ENCODE measurements at places on chromosomes 12 and 14.

DNA sequence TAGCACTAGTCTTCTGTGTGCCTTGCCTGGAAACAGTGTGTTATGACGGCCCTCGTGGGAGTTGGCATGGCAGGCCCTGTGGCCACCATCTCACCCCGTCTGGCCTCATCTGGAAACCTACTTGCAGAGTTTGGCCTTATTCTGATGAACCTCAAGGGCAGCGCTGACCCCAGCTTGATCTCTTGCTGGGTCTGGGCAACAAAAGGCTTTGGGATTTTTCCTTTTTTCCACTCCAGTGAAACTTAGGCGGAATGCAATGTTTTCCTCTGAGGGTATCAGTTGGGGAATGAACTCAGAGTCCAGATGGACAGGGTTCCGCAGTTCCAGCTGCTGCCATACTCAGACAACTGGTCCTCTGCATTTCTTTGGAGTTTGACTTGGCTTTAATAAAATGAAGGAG is 15.9 kb downstream of the CACNA1C start:
- no peak for DNase-seq

DNA sequence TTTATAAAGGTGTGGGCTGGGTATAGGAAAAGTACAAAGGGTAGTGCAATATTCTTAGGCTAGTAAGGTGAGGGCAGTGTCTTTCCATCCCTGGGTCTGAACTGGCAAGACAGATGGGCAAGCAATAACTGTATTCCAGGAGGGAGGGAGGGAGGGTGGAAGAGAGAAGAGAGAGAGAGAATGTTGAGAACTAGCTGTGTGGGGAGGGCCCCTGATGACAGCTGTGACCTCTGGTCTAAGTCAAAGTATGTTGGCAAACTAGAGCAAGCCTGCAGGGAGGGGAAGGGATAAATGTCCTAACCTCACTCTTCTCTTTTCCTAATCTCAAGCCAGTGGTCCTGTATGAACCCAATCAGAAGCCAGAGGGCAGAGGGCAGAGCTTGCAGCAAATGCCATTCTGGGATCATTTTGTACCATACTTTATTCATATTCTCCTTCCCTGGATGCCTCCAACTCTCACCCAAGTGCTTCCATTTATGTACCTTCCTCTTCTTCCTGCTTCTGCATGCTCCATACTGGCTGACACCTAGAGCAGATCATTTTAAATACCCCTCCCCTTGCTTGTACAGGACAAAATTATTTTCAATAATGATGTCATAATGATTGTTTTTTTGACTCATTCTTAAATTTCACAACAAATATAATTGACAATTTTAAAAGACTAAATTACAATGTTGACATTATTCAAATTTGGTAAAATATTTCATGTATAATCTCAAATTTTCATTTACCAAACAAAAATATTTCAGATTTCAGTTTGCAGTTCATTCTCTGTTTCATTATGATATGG is 75.9 kb downstream of the AKAP6 start:
- DNase-seq: no peak

GRCh38 chr12:5345534-5345933 is 86.4 kb upstream of the NTF3 start:
- DNase-seq: no peak

GRCh38 chr14:38350102-38350501 is 94.2 kb upstream of the CLEC14A start:
- no peak for DNase-seq

DNA sequence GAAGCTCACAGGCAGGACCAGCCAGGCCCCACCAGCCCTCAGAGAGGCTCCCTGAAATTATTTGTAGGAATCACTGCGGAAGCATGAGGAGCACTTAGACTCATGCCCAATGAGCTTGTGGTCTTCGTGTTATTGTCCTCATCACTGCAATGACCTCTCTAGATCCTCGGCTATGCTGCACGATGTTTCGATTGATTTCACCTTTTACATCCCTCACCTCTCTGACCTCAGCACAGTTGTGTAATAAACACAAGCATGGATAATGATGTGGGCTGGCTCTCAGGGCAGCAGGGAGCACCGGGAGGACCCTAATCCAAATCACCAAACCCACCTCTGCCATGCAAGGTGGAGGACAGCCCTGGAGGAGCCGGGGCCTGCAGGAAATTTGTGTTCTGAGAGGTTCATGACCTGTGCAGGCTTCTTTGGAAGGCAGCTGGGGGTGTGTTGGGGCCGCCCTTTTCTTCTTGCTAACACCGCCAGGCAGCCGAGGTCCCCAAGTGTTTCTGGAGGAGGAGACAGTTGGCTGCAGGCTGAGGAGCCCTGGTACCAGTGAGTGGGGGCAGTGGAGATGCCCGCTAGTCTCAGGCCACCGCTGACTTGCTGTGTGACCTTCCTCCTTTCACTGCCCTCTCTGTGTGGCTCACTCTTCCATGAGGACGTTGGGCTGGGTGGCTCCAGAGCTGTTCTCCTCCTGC is 29.5 kb upstream of the EML1 start:
- DNase-seq: no peak
